ENCODE measurements at places on chromosomes 11 and 22. TPM values are rescaled to one million over a fixed set of nuclear protein-coding genes. Genes with fewer than 3 reads are reported as not detected.
A peak's percentile ranks its signal among the peaks of the same experiment; 100 is the strongest.

DNA sequence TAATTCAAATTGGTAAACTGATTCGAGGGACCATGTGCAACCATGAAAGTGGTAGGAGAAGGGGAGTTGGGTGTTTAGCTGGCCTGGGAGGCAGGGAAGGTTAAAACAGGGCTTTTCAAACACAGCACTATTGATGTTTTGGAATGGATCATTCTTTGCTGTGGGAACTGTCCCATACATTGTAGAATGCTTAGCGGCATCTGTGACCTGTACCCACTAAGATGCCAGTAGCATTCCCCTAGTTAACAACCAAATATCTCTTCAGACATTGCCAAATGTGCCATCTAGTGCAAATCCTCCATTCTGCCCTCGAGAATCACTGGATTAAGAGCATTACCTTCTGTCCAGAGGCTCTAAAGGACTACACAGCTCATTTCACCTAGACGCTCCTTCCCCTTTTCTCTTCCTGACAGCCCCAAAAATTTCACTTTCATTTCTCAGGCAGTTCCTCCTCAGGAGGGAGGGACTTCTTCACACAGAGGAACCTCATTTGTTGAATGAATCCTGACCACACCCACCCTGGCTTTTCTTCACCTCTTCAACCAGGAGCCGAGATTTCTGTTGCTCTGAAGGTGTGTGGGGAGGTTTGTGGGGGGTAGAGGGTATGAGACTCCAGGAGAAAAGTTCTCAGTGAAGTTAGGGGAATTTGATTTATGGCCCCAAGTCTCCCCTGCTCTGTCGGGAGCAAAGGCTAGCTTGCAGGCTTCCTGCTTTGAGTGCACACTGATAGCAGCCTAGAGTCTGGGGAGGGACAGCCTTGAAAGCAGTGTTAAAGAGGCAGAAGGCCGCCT is at the start of gene TRIM34:
Gene TRIM34, plus strand, starts transcription at position 513 of the 791 bp plus-strand sequence. CDS start 7,331 bp downstream, outside the sequence.
- peak; percentile 64 for DNase-seq
- peaks cover 18% of the 10 kb centered on the region for H3K36me3 ChIP-seq

GRCh38 chr11:72587696-72588095 is 86.5 kb downstream of the PDE2A start:
- H3K36me3 ChIP-seq, result no peaks in the 10 kb centered on the region
- DNase-seq, result no peak
- H3K4me3 ChIP-seq, result no peak overlapping the region
- peaks cover 100% of the 10 kb centered on the region for H3K27me3 ChIP-seq

DNA sequence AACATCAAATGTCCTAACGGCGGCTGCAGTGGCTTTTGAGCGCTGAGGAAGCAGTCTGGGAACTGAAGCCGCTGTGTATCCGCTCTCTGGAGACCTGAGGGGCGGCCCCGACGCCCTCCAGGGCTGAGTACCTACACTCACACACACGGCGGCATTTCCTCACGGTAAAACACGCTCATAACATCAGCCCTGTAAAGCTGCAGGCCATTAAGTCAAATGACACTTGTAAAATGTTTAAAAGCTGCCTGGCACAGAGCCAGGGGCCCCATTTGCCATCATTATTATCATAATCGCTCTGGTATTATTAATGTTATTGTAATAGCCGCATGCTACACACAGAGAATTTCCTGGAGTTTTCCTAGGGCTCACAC is 5.1 kb downstream of the CARS1 start:
- no peak overlapping the region for H3K4me3 ChIP-seq
- no peaks in the 10 kb centered on the region for H3K27me3 ChIP-seq
- peaks cover 42% of the 10 kb centered on the region for H3K36me3 ChIP-seq
- no peak overlapping the region for H3K27ac ChIP-seq
- peaks cover 23% of the 10 kb centered on the region for H3K4me1 ChIP-seq

MFRP gene
- not detected for total RNA-seq

GRCh38 chr22:49663311-49663711 is 164.4 kb downstream of the BRD1 start:
- H3K27ac ChIP-seq, result no peak overlapping the region
- no peaks in the 10 kb centered on the region for H3K4me1 ChIP-seq
- H3K36me3 ChIP-seq, result no peaks in the 10 kb centered on the region
- no peak for DNase-seq
- H3K4me3 ChIP-seq, result no peak overlapping the region
- H3K27me3 ChIP-seq, result peaks cover 62% of the 10 kb centered on the region

NLRP14 gene
- total RNA-seq, result not detected

- peak overlapping the region; percentile 93 for H3K27ac ChIP-seq
- H3K4me3 ChIP-seq, result peak overlapping the region; percentile 96
- no peaks in the 10 kb centered on the region for H3K27me3 ChIP-seq
Measured at GRCh38 chr11:83157594-83158356, 844 bp downstream of the PCF11 start.

GRCh38 chr11:111512296-111513239 is at the start of gene BTG4:
TSS of gene BTG4 (minus strand) at chr11:111512386. CDS start at chr11:111498776, 13,610 bp downstream.
- peaks cover 6% of the 10 kb centered on the region for H3K27me3 ChIP-seq
- H3K36me3 ChIP-seq, result no peaks in the 10 kb centered on the region
- H3K27ac ChIP-seq, result peak within 1 kb of the TSS; percentile 38

DNA sequence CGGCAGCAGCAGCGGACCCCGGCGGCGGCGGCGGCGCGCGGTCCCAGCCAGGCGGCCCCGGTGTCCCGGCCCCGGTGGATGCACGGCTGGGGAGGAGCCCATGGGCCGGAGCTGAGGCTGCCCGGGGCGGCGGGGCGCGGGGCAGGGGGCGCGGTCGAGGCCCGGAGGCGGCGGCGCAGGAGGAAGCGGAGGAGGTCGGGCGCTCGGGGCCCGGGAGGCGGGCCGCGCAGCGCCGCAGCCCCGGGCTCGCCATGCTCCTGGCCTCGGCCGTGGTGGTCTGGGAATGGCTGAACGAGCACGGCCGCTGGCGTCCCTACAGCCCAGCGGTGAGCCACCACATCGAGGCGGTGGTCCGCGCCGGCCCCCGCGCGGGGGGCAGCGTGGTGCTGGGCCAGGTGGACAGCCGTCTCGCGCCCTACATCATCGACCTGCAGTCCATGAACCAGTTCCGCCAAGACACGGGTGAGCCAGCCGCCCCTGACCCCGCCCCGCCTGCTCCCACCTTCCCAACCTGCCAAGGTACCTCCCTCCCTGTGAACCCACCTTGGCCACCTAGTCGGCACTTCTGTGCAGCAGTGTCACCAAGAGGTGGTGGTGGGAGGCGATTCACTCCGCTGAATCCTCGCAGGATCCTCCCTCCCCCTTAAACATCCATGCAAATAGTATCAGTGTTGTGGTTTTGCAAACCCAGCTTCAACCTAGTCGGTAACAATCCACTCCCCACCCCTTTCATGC is 580 bp downstream of the DTX4 start:
- H3K4me1 ChIP-seq, result peaks cover 32% of the 10 kb centered on the region
- H3K4me3 ChIP-seq, result no peak overlapping the region
- DNase-seq, result peak; percentile 54
- peak overlapping the region; percentile 82 for H3K27ac ChIP-seq
- peaks cover 35% of the 10 kb centered on the region for H3K36me3 ChIP-seq
- no peaks in the 10 kb centered on the region for H3K27me3 ChIP-seq

DNA sequence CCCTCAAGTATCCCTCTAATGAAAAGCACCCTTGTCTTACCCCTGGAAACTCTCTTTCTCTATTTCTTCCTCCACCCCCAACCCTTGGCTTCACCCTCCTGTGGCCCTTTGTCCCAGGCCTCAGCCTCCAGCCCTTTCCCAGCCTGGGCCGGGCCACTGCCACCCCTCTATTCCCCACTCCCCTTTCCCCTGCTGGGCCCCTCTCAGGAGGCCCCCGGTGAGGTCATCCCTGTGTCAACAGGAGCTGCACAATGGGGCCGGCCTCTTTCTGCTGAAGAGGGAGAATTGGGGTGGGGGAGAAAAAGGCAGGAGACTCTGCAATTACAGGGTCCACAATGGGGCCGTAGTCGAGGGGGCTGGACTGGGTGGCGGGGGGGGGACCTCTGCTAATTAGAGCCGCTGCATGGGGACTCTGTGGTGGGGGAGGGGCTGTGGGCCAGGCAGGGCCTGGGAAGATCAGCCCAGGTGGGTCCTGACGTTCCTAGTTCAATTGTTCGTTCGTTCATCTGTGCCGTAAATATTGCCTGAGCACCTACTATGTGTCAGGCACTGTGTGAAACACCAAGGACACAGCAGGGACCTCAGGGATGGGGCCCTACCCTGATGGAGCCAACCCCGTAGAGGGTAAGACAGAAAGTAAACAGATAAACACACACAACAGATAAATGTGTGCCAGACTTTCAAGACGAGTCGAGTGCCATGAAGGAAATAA is 18.5 kb upstream of the MPPED1 start:
- no peak overlapping the region for H3K4me3 ChIP-seq
- H3K27me3 ChIP-seq, result peaks cover 100% of the 10 kb centered on the region
- no peaks in the 10 kb centered on the region for H3K4me1 ChIP-seq
- DNase-seq, result no peak

OR4D5 gene
- not detected for total RNA-seq

SCGB1C1 gene
- not detected for total RNA-seq

DNA sequence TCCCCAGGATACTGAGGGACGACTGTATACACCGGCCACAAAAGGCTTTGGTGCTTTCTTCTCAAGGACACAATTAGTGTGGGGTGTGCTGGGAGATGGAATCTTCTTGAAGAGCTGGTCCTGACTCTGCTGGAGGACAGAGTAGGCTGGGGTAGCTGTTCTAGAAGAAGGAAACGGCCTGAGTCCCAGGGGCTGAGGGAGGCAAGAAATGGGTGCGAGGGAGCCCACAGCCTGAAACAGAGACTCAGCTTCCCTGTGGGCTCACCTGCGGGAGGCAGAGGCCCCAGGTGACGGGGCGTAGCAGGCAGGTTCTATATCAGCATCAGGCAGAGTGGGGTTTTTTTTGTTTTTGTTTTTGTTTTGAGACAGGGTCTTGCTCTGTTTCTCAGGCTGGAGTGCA is 36.6 kb downstream of the PARVG start:
- no peak overlapping the region for H3K27ac ChIP-seq
- H3K4me1 ChIP-seq, result no peaks in the 10 kb centered on the region
- no peaks in the 10 kb centered on the region for H3K36me3 ChIP-seq
- DNase-seq, result no peak

GRCh38 chr11:47184711-47185304 is 1.4 kb downstream of the PACSIN3 start:
- peaks cover 24% of the 10 kb centered on the region for H3K36me3 ChIP-seq
- peak overlapping the region; percentile 81 for H3K4me3 ChIP-seq
- DNase-seq, result no peak
- H3K27ac ChIP-seq, result no peak overlapping the region
- no peaks in the 10 kb centered on the region for H3K27me3 ChIP-seq

GRCh38 chr22:23574371-23574811 is 5.7 kb downstream of the IGLL1 start:
- DNase-seq, result no peak
- H3K36me3 ChIP-seq, result no peaks in the 10 kb centered on the region
- H3K4me1 ChIP-seq, result no peaks in the 10 kb centered on the region
- no peak overlapping the region for H3K27ac ChIP-seq

GRCh38 chr22:17954860-17955587 is 69.3 kb downstream of the MICAL3 start:
- H3K4me3 ChIP-seq, result no peak overlapping the region
- H3K36me3 ChIP-seq, result no peaks in the 10 kb centered on the region
- H3K27ac ChIP-seq, result no peak overlapping the region
- H3K27me3 ChIP-seq, result no peaks in the 10 kb centered on the region

- no peak for DNase-seq
- no peaks in the 10 kb centered on the region for H3K27me3 ChIP-seq
- no peak overlapping the region for H3K4me3 ChIP-seq
- no peaks in the 10 kb centered on the region for H3K4me1 ChIP-seq
Measured at GRCh38 chr11:16558494-16558893, 180.0 kb upstream of the C11orf58 start.

- DNase-seq, result peak; percentile 72
- H3K4me1 ChIP-seq, result peaks cover 56% of the 10 kb centered on the region
- H3K4me3 ChIP-seq, result no peak overlapping the region
- peak overlapping the region; percentile 22 for H3K27ac ChIP-seq
Measured at GRCh38 chr22:18057568-18058209, 20.1 kb upstream of the PEX26 start.

OTOG gene
- 0.32 TPM for total RNA-seq

DNA sequence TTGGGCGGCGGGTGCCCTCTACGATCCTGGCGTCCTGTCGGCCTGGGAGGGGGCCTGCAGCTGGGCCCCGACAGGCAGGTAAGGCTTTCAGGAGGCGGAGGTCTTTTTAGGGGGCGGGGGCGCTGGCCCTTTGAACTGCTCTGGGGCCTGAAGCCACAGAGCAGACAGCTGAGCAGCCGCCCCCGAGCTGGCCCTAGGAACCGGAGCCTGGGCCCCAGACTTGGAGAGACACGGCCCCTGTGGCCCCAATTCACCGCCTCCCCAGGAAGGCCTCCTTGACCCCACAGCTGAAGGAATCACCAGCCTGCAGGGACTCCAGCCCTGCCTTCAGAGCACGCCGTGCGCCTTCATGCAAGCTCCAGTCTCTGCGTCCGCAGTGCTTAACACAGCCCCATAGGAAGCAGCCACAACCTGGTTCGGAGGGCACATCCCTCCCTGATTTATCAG is 618 bp upstream of the CERK start:
- peak overlapping the region; percentile 83 for H3K4me3 ChIP-seq
- H3K27me3 ChIP-seq, result no peaks in the 10 kb centered on the region
- peaks cover 40% of the 10 kb centered on the region for H3K36me3 ChIP-seq
- peak overlapping the region; percentile 17 for H3K27ac ChIP-seq
- H3K4me1 ChIP-seq, result peaks cover 39% of the 10 kb centered on the region

DNA sequence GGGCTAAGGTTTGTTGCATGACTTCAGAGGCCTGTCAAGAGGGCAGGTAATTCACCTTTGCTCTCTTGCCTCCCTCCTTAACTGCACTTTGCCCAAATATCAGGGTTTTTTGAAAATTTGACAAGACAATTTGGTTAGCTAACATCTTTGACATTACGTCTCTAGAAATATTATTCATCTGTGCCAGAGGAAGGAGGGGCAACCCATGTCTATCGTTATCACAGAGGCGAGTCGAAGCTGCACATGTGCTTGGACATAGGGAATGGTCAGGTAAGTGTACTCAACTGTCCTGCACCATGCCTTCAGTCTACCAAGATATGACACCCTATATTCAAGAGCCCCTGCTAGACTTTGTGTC is 3.7 kb downstream of the AKIP1 start:
- H3K4me1 ChIP-seq, result peaks cover 7% of the 10 kb centered on the region
- no peak overlapping the region for H3K27ac ChIP-seq
- peaks cover 28% of the 10 kb centered on the region for H3K36me3 ChIP-seq
- H3K27me3 ChIP-seq, result no peaks in the 10 kb centered on the region

DNA sequence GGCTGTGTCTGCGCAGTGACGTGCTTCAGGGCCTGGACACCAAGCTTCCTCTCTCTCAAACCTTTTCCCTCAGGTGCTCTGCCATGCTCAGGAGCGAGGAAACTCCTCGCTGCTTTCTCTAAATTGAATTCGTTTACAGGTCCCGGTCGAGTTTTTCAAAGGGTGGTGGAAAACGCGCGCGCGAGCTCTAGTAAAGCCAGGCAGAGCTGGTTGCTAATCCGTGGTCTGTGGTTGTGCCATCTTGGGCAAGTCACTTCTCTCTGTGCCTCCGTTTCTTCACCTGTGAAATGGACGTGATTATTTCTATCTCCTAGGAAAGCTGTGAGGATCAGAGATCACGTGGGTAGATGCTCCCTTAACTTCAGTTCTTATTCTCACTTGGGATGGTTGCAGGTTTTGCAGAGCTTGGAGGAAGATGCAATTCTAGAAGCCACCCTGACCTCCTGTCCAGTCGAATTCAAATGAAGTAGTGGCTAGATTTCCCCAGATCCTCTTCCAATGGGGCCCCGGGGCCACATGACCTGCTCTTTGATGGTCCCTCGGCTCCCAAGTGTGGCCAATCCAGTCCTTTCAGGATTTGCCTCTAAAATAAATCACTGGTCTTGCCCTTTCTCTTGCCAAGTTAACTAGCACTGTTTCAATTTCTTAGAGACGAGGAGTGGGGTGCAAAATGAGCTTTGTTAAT is 10.5 kb upstream of the ALX4 start:
- H3K4me3 ChIP-seq, result no peak overlapping the region
- no peak for DNase-seq
- H3K27me3 ChIP-seq, result peaks cover 99% of the 10 kb centered on the region
- no peak overlapping the region for H3K27ac ChIP-seq
- no peaks in the 10 kb centered on the region for H3K4me1 ChIP-seq
- H3K36me3 ChIP-seq, result no peaks in the 10 kb centered on the region
